ENCODE measurements at places on chromosomes 1 and 21.

DNA sequence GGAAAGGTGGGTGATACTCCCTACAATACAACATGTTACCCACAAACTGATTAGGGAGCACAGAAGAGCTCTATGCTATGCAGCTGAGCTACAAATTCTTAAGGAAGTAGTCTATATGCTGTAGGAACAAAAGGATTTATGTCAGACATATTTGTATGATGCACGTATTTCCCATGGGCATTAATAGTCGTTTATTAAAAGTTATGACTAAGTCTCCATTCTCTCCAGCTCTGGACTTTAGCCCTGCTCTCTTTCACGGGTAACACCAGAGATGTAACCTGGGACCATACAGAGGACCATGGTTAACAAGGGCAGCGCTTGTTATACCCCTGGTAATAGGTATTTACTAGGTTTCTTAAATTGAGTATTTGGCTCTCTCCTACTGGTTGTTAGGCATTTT is 168.2 kb upstream of the C1orf105 start:
- no peak for DNase-seq

GRCh38 chr1:38064197-38064903 is 17.8 kb upstream of the POU3F1 start:
- DNase-seq: no peak

DNA sequence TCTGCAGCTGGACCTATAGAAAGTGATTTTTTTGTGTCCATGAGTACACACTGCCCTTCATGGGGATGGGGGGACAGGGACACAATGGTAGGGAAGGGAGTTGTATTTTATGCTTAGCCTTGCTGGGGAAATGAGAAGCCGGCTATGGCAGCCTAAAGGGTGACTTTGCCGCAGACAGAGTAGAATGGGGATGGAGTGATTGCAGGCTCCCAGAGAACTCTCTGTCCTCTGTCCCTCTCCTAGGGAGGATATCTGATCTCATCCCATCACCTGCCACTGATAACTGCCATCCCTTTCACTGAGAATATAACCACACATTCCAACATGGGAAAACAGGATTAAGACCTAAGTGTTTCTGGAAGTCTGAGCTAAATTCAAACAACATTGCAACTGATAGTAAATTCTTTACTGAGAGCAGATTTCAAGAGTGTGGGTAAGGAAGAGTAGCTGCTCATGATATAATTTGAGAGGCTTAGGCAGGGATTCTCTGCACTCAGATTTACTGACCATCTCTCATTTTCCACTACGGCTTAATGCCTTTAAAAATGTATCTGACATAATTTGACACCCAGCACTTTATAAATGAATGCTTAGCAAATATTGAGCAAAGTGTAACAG is 13.9 kb downstream of the SH2D1B start:
- DNase-seq: no peak

GRCh38 chr1:210292231-210292871 is 36.4 kb upstream of the HHAT start:
- DNase-seq: peak; percentile 56

GRCh38 chr1:81703756-81704463 is 96.8 kb upstream of the ADGRL2 start:
- no peak for DNase-seq

DNA sequence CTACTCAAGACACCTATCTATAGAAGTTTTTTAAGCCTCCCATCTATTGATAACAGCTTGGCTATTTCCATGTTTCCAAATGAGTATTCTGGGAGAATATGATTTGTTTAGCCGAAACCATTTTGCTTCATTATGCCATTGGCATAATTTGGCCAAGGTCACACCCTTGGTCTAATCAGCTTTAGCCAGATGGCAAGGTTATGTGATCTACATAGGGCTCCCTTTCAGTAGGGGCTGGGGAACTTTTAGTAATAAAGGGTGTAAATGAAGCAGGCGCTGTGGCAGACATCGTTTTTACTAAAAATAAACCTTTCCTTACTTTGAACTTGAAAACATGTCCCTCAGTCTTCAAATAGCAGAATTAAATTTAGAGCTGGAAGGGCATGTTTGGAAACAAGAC is 3.0 kb upstream of the PDC start:
- DNase-seq: no peak

- DNase-seq: peak; percentile 66
Observed at GRCh38 chr1:9721606-9722377, 70.3 kb downstream of the PIK3CD start.

- DNase-seq: no peak
Observed at GRCh38 chr1:78483903-78484302, 6.9 kb upstream of the PTGFR start.

DNA sequence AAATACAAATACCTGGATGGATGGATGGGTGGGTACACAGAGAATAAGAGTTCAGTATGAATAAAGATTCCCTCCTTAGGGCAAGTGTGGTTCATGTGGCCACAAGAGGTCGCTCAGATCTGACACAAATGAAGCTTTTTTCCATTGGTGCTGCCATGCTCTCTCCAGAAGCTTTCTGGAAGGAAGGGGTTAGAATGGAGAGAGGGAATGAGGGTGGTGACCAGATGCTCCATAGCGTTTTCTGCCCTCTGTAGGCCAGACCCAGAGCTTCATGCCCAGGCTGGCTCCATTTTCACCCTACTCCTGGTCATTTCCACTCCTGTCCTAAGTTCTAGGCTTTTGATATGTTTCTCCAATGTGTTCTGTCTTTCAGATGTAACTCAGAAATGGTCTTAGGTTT is 3.3 kb upstream of the FCRL6 start:
- peak; percentile 53 for DNase-seq

DNA sequence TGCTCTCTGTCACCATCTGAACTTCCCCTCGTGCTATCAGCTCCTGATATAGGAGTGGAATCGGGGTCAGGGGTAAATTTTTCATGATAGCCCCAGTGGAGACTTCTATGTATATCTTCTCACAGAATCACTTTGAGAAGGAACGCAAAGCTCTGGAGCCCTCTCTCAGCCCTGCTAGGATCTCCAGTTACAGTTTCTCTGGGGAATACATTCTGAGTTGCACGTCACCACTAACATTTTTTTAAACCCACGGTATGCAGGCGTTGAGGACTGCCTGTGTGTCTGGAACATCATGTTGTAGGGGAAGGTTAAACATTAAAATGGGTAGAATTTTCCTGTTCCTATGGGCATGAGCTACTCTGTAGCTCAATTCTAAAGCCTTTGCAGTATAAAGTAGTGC is 116.4 kb upstream of the FAM78B start:
- DNase-seq: no peak

DNA sequence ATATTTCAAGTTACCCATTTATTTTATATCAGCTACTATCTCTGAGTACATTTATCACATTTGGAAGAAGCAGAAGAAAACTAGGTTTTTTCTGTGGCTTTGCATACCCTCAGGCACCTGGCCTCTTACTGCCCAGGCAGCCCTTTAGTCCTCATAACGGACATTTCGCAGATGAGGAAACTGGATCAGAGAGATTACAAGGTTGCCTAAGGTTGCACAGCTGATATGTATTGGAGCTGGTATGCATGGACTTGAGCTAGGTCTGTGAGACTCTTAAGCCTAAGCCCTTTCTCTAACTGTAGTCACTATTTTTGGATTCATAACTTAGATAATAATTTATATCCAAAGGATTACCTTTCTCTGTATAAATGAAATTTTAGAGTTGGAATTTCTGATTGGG is 4.0 kb downstream of the CNIH3 start:
- DNase-seq: no peak

DNA sequence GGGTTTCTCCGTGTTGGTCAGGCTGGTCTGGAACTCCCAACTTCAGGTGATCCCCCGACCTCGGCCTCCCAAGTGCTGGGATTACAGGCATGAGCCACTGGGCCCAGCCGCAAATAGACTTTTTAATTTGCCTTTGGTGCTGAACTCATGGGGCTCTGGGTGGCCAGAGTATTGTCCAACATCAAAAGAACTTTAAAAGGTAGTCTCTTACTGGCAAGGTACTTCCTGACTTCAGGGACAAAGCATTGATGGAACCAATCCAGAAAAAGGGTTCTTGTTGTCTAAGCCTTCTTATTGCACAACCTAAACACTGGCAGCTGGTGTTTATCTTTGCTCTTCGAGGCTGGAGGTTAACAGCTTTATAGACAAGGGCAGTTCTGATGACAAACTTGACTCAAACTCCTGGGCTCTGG is 3.8 kb upstream of the KTI12 start:
- no peak for DNase-seq

DNA sequence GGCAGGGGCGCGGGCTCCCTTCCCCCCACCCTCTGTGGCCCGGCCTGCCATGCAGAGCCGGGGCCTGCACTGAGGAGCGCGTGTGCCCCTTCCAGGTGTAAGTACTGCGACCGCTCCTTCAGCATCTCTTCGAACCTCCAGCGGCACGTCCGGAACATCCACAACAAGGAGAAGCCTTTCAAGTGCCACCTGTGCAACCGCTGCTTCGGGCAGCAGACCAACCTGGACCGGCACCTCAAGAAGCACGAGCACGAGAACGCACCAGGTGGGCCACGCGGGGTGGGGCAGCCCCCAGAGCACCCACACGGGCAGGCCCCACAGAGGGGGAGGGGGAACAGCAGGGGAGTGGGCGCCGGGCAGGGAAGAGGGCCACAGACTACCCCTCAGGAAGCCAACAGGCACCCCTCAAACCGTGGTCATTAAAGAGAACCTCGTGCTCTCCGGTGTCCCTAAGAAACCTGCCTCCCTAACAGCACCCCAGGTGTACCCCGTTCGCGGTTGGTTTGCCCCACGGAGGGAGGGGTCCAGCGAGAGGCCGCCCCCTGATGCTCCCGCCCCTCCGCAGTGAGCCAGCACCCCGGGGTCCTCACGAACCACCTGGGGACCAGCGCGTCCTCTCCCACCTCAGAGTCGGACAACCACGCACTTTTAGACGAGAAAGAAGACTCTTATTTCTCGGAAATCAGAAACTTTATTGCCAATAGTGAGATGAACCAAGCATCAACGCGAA is 28.8 kb upstream of the ARHGEF16 start:
- DNase-seq: no peak

GRCh38 chr1:111846842-111847241 is 91.1 kb downstream of the DDX20 start:
- no peak for DNase-seq

GRCh38 chr1:207890136-207890738 is 20.7 kb downstream of the CD34 start:
- no peak for DNase-seq

GRCh38 chr1:96049759-96050409 is 671.7 kb upstream of the PTBP2 start:
- no peak for DNase-seq

DNA sequence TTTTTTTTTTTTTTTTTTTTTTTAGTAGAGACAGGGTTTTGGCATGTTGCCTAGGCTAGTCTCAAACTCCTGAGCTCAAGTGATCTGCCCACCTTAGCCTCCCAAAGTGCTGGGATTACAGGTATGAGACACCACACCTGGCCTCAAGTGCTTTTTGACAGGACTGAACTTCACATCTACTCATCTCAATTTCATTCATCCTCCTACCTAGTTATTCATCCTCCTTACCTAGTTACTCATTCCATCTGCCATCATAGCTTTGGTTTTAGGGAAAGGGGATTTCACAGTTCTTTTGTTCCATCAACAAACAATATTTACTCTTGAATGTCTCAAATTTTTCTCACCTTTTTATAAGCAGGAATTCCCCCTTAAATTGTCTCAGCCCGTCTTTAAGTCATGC is 38.6 kb upstream of the RALGPS2 start:
- DNase-seq: no peak

DNA sequence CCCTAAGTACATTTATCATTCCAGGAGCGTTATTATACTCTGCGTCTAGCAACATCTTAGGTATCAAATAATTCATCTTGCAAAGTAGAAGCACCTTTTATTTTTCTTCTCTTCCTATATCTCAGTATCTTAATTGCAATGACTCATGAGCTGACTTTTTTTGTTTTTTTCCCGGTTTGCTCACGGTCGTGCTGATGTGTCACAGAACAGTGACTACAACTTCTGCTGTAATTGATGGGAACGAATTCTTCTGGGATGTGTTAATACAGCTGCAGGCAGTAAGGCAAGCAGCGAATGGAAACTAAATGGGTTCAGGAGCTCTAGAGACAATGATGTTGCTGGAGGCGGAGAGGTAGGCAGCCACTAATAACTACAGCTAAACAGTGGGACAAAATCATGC is 89.8 kb upstream of the TMPRSS15 start:
- DNase-seq: no peak

DNA sequence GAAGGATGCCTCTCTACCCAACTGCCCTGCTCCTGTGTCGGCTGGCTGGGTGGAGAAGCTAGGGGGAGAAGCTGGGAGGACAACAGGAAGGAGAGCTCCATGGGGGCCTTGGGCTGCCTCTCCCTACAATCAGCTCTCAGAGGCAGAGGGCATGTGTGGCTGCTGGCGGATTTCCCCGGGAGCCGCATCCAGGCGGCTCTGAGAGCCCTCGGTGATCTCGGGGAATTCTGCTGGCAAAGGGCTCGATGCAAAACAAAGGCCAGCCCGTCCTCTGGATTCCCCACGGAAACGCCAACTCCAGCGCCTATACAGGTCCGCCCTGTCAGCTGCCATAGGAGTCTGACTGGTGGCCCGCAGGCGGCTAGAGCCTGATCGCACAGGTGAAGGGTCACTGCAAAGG is 26.4 kb upstream of the EVA1B start:
- DNase-seq: no peak

DNA sequence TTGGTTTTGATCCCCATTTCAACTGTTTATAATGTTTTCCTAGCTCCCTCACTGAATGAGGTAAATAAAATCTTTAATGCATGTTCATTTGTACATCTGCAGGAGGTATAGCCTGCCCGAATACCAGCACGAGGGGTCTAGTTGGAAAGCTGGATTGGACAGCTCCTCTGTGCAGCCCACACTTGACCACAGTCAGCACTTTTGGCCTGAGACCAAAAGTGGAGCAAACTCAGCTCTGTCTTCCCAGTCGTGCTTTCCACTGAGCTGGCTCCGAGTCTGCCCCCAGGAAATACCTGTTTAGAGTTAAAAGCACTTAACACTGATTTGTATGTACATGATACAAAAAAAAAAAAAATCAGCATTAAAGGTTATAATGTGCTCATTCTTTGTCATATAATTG is 224.4 kb downstream of the DSCAM start:
- DNase-seq: no peak

- no peak for DNase-seq
Observed at GRCh38 chr1:100362821-100363466, 10.6 kb downstream of the CDC14A start.

DNA sequence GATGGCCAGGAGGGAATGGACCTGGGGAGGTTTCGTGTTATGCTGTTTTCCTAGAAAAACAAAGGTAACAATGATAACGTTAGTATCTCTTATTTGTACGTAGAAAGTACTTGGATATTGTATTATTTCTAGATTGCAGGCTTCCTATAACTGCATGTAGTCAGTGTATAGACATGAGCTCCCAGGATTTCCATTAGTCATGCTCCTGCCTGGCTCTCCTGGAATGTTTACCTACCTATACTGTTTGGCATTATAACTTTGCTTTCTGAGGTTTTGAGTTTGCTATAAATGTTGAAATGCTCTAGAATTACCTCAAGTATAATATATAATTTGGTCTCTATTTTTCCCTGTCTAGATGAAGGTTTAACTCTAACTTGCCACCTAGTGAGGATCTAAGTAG is 66.1 kb downstream of the TTC3 start:
- no peak for DNase-seq

- DNase-seq: no peak
Observed at GRCh38 chr21:33869873-33870272, 45.7 kb downstream of the ATP5PO start.
